Right renal pelvis (tissue), 4 donors: ENCODE measurements at places on chromosomes 4 and X.

DNA sequence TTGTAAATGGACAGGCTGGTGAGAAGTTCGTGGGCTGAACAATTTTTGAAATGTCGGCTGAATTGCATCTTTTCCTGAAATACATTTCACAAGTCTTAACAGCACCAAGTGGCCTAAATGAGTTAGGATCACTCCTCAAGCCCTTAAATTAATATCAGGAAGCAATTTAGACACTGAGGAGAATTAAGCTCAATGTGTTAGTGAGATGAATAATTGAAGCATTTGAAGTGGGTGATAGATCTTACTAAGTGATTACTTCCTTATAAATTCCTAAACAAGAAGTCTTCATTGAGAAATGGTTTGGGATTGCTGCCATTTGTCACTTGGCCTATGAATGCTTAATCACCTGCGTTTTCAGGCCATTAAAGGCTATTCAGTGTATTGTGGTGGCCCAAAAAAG lies 116.8 kb downstream of the NAA11 start:
- no peak for DNase-seq

DNA sequence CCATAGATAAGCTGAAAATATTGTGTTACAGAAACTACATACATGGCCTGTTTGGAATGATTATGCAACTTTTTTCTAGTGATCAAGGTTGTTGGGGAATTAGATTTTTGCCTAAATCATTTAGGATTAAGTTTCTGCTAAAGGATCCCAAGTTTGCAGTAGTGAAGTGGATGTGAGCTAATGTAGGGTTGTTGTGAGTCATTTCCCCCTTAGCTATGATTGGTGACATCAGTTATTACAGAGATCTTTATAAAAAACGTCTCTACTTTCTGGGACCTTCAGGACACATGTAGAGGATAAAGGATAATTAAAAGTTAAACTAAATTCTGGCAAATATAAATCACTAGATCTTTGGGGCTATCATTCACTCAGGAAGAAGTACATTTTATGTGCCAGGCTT lies 133.3 kb downstream of the GATB start:
- DNase-seq = no peak

DNA sequence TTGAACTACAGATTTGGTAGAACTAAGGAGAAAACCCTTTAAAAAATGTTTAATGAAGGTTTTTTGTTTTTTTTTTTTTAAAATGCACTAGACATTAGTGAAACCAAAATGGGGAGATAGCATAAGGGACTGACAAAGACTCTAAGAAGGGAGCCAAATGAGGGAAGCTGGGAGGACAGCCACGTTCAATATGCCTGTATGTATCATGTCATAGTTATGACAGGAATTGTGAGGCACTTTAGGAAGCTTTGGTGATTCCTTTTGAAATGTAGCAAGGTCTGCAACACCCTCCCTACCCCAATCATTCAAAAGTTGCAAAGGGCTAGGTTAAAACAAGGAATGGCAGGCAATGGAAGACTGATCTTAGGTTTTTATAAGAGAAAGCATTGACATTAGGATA lies 526.0 kb downstream of the TLL1 start:
- DNase-seq = no peak

DNA sequence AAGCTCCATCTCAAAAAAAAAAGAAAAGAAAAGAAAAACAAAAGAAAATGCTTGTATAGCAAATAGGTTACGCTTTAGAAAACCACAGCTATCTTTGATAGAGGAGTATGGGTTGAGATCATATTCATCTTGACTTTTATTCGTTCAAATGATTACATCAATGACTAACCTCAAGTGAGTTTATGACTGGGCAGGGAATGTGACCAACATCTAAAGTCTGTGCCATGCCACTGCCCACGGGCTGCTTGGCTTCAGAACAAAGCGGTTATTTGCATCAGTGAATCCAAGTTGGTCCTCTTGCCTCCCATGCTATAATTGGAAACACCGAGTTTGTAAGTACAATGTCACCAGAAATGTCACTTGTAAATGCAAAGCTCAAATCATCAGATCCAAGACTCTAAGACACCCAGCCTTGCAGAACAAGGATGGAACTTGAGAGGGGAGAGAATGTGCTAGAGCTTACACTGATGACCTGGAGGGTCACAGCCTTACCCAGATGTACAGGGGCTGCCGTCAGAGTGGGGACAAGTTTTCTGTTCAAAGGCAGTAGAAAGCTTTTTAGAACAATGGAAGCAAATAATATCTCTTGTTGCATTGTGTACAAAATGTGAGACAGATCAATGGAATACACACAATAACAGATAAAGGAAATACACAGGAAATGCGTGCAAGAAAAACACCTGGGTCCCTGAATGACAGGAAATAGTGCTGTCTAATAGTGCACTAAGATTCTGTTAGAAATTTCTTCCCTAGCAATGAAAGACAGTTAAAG lies 8.4 kb upstream of the OPN1LW start:
- DNase-seq = no peak

DNA sequence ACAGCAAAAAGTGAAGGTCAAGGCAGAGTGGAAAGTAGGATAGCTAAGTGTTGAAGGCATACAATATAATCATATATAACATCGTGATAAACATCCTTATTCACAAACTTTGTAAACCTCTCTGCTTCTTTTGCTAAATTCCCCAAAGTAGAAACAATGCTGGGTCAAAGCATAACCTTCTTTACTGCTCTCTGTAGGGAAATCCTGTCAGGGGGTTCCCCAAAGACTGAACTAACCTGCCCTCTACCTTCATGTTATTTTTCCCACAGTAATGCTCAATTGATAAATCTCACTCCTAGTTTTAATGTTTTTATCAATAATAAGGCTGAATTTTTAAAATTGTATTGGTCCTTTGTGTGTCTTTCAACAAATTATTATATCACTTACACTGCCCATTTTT lies 55.7 kb downstream of the DCHS2 start:
- no peak for DNase-seq

- DNase-seq = no peak
These were observed 89.6 kb upstream of the KIT start for GRCh38 chr4:54568184-54568583.

DNA sequence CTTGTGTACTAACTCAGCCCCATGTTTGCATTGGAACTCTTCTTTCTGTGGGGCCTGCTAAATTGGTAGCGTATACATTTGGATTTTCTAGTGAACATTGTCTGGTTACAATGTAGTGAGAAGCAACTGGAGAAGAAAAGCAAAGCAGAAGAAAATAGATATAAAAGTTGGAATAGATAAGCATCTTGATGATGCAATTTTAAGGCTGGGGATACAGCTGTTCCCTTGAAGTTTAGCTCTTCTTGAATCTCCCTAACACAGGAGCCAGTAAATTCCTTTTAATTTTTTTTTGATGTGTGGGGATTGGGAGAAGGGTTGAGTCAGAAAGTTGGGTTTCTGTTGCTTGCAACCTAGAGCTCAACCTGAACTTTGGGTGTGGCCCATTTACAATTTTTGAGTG lies 308.1 kb downstream of the STIM2 start:
- no peak for DNase-seq

GRCh38 chr4:152165146-152165545 lies 370.7 kb downstream of the FBXW7 start:
- no peak for DNase-seq

- DNase-seq = no peak
These were observed 153.4 kb upstream of the PPP3CA start for GRCh38 chr4:101500742-101501141.

DNA sequence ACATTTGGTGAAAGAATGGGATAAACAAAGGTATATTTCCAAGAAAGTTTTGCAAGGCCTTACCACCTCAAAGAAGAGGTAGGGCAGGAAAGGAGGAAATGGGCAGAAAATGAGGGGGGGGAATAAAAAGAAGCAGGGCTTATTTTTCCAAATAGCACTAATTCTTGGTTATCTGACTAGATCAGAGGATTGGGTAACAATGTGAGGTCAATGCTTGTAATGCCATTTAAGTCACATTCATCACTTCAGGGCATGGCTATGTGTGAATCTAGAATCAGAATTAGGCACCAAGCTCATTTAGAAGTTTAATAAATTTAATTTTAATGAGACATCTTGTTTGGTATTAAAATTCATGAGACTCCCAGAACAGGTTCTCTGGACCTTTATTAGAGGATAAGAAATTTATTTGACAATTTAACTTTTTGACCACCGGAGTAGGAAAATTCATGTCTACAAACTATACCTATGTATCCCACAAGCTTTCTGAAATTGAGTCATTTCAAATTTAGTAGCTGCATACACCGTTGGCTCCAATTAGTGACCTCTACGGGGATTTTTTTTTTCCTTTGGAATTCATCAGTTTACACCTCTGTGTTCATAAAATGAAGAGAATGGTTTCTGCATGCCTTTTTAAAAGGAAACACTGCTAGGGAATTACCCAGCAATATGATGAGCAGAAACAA lies 1.4 kb upstream of the STS start:
- no peak for DNase-seq

DNA sequence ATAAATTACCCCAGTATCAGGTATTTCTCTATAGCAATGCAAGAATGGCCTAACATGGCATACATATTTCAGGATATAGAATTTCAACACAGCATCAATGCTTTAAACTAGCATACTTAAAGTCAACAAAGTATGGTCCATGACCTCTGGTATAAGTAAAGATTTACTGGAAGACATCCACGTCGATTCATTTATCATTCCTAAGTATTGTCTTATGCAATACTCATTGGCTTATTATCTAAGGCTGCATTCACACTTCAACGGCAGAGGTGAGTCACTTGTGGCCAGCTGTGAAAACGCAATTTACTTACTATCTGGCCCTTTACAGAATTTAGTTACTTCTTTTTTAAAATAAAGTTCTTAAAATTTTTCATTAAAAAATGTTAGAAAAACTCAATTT lies 42.6 kb downstream of the ADGRA3 start:
- no peak for DNase-seq

GRCh38 chr4:108834166-108834834 lies 71.4 kb upstream of the ETNPPL start:
- DNase-seq = no peak
